Stimulated activated CD8-positive, alpha-beta memory T cell treated with anti-CD3 and anti-CD28 coated beads, Interleukin-7, amount 100 ng/mL, for 24 hours (primary cell): ENCODE measurements at places on chromosomes 6 and 20.

- no peak for DNase-seq
These were observed 91.1 kb downstream of the UST start for GRCh38 chr6:148837941-148838340.

DNA sequence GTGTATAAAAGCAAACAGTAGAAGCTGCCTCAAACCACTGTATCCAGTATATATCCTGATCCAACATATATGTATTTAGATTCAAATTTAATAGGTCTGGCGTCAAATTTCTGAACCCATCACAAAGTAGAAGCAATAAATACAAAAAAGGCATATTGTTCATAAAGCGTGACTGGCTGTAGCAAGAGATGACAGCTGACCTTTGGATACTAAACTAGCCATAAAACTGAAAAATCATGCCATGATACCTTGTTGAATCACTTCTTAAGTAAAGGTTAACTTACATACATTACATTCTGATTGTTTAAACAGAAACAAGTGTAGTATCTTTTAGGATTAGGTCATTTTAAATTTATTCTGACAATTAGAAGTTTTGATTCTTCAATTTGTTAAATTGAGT, 372.0 kb upstream of the FLRT3 start:
- DNase-seq, result no peak

DNA sequence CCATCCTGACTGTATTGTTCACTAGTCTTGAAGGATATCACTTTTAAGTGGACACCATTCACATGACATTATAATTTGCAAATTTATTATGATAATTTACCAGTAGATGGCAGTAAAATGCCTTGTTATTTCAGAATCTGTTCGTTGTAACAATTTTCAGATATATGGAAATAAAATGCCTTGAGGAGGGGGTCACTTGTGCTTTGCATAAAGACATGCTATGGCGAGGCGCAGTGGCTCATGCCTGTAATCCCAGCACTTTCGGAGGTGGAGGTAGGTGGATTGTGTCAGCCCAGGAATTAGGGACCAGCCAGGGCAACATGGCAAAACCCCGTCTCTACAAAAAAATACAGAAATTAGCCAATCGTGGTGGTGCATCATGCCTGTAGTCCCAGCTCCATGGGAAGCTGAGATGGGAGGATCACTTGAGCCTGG, 9.0 kb upstream of the NCOA6 start:
- DNase-seq, result no peak

- DNase-seq, result no peak
These were observed 601.9 kb downstream of the HTR1B start for GRCh38 chr6:76861403-76861802.

DNA sequence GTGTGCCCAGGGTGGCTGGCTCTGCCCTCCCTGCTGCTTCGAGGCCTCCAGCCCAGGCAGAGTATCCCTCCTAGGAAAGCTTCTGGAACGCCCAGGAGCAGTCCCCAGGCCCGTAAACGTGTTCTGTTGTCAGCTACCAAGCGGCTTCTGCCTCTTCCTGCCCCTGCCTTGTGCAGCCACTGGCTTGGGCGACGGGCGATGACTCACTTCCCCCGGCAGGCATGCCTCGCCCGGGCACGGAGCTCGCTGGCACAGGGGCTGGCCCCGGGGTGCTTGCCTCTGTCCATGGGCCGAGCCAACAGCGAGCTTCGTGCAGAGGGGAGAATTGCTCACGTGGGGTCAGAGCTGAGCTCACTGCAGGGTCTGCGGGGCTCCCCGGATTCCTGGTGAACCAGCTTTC, 86.7 kb upstream of the THBS2 start:
- no peak for DNase-seq

GRCh38 chr6:53326372-53327016, 22.3 kb downstream of the ELOVL5 start:
- DNase-seq, result no peak

DNA sequence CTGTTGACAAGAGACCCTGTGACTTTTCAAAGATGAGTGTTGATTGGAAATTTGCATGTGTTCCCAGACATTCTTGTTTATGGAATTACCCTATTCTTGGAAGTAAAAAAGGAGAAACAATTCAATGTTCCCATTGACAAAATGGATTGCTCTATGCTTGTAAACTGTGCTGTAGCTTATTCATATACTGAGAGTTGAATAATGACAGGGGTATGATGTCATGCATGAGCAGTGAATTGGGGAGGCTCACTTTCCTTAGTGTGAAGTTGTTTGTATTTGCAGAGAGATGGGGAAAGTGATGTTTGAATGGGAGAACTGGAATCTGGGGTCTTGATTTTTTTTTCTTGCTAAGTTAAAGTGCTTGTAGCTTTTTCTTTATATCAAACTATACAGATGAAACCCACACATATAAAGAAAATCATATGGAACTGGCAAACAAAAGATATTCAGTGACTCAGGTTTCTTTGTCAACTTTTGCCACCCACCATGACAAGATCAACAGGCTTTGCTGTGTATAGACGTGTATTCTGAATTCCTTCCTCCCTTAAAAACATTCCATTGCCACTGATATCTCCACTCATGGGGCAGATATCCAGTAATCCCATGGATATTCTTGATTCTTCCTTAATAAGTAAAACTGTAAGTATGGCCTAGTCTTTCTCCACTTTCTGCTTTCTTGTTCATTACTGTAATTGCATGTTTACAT, 97.8 kb upstream of the JAG1 start:
- DNase-seq, result no peak

- DNase-seq, result no peak
These were observed 49.7 kb downstream of the KLHL31 start for GRCh38 chr6:53615633-53616449.

DNA sequence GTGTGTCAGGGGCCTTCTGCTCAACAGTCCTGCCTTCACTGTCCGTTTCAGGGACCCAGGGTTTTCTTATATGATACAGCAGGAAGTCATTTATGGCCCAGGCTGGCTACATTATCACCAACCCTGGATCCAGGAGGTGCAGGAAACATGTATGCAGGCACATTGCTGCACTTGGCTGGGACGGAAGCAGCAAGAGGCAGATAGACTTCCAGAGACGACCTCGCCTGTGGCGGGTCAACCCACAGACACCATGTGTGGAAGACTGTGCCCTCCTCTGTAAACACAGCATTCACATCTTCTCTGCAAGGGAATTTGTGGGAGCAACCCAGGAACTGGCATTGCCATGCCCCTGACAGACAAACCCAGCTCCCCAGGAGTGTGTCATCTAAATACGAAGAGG, 43.7 kb downstream of the TBC1D7 start:
- no peak for DNase-seq

DNA sequence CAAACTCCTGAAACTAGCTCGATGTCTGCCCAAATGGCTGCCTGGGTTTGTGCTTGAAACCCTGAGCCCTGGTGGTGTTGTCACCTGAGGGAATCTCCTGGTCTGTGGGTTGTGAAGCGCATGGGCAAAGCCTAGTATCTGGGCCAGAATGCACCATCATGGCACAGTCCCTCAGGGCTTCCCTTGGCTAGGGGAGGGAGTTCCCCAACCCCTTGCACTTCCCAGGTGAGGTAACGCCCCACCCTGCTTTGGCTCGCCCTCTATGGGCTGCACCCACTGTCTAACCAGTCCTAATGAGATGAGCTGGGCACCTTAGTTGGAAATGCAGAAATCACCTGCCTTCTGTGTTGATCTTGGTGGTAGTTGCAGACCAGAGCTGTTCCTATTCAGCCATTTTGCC, 152.9 kb upstream of the MAP3K7 start:
- DNase-seq, result no peak

- DNase-seq, result no peak
These were observed 6.4 kb downstream of the LZTS3 start for GRCh38 chr20:3166913-3167342.

- DNase-seq, result no peak
These were observed 49.4 kb downstream of the TMC2 start for GRCh38 chr20:2585811-2586210.

DNA sequence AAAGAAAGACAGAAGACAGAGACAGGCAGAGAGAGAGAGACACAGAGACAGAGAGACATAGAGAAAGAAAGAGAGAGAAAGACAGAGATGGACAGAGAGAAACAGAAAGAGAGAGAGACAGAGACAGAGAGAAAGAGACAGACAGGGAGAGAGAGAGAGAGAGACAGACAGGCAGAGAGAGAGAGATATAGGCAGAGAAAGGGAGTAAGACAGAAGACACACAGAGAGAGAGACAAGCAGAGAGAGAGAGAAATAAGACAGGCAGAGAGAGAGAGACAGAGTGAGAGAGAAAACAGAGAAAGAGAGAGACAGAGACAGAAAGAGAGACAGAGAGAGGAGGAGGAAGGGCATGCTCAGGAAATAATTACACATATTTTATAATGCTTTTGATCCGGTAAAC, 758.3 kb upstream of the DEFB115 start:
- no peak for DNase-seq

DNA sequence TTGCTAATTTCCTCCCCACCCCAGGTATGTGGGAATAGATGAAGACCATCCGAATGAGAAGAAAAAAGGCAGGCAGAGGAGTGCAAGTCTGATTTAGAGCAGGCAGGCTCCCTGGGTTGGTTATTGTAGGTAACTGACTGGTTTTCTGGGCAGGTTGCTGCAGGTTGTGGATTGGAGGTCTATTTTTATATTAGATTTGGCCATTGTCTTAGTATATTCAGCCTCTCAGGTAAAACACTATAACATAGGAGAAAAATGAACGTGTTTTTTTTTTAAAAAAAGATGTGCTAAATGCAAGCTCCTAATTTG, 492 bp upstream of the TBC1D7 start:
- no peak for DNase-seq

DNA sequence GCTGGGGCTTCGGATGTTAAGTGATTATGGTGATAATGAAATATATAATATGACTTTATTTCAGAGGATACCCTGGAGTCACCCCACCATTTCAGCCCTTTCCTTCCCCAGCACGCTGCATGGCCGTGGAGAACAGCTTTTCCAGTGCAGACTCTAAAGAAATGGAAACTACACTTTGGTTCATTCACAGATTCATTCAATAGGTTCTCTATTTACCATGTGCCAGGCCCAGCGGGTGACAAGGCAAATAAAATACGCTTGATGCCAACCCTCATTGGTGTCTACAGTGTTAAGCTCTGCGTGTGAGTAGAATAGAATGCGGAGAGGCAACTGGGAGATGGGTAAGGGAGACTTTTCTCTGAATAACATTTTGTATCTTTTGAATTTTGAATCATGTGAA, 89.7 kb downstream of the TCP11 start:
- no peak for DNase-seq

DNA sequence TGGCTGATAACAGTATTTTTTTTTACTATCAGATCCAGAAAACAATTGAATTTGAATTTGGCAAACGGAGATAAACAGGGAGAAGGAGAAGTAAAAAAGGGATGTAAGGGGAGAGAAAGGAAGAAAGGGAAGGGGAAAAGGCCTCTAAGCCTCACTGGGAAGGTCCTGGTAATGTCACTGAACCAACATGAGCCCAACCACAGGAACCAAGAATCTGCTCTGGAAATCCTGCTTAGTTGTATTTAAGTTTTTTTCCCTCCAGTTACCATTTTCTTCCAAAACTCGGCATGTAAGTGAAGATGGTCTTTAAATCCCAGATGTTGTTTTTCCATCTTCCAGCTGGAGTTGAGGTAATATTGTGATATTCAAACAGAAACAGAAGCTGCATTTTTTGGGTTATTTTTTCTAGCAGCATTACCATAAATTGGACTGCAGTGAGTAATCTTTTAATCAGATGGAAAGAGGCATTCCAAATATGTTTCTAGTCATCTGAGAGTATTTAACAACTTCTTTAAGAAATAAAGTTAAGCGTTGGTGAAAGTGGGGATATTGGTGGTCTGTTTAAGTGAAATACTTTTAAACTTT, 91.1 kb downstream of the TXNDC5 start:
- no peak for DNase-seq

DNA sequence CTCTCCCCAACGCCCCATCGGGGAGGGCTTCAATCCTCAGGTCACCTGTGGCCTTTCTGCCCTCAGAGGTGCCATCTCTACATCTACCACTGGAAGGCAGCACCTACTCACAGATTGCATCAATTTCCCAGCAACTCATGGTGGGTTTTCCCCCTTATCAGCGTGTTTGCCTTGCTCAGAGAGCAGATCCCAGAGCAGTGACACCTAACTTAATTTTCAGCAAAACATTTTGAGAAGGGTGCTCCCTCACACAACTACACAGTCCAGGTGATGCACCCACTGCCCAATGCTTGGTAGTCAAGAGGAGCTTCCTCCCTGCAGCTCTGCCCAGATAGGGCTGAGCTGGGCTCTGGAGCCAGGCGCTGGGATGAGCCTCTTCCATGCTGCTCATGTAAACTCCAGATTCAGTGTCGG, 48.2 kb downstream of the PLG start:
- DNase-seq, result no peak

DNA sequence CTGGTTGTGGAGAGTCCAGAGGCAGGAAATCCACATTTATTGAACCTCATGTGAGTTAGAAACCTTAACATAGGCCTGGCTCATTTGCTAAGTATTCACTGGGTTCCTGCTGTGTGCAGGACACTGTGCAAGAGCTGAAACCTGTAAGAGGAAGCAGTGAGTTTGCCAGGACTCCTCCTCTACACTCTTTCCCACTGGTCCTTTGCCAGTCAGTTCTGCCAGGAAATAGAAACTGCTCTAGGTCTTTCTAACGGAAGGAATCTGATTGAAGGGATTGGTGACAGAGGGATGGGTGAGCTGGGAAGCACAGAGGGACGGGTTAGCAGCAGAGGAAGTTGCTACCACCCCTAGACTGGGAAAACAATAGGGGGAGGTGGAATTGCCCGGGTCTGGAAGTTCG, 234.2 kb upstream of the ECI2 start:
- DNase-seq, result no peak

DNA sequence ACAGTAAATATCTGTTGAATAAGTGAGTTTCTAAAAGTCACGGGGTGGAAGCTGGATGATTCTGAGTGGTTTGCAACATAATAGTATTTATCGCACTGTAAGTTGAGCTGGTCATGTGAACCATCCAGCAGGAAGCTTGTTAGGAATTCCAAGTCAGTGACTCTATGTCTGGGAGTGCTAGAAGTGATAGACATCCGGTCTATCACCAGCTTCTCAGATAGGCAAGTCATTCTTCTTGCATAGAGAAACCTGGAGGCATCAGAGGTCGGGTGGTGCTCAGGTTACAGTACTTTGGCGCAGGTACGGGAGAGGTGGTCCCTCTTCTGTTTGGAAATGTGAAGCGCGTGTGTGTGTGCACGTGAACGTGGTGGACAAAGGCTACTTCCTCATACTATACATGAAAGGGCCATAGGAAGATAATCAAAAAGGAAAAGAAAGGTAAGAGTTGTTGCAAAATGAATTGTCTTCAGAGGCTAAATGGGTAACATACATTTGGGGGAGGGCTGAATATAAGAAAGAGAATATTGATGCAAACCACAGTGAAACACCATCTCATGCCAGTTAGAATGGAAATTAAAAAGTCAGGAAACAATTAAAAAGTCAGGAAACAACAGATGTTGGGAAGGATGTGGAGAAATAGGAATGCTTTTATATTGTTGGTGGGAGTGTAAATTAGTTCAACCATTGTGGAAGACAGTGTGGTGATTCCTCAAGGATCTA, 299.3 kb upstream of the ZFP64 start:
- DNase-seq, result no peak

DNA sequence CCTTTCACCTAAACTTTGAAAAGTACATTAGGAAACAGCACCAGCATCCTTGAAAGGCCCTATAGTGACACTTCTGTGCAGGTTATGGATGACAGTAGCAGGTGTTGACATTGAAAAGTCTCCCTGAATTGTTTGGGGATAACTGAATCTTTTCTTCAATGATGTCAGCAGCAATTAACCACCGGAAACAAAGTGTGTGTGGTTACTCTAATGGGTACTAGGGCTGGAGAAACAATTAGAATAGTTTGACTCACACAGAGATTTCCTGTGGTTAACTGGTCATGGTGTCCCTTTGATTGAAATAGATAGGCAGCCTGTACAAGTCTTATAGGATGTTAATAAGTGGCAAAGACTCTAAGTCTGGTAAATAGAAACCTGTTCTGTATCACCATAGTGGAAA, 189.1 kb downstream of the TBX18 start:
- no peak for DNase-seq
